Osteocyte (in vitro differentiated cells): ENCODE measurements at places on chromosomes 1 and 21. TPM values are rescaled to one million over a fixed set of nuclear protein-coding genes. Genes with fewer than 3 reads are reported as not detected.

Gene PLA2G2C
- not detected in 2 replicates for total RNA-seq

Gene DPT
- total RNA-seq, result 1.1 and 1.4 TPM in 2 replicates

Gene IL19
- not detected in 2 replicates for total RNA-seq

Gene EYA3
- total RNA-seq, result 17.5 and 18.4 TPM in 2 replicates

Gene BLACAT1
- not detected in 2 replicates for total RNA-seq

Gene LCK
- not detected in 2 replicates for total RNA-seq

Gene KRTAP26-1
- not detected in 2 replicates for total RNA-seq

Gene MACF1
- total RNA-seq, result 431 and 452 TPM in 2 replicates

Gene LEFTY1
- total RNA-seq, result 0.24 and 0.40 TPM in 2 replicates

Gene SMCP
- not detected in 2 replicates for total RNA-seq

Gene PLPPR5
- total RNA-seq, result not detected in 2 replicates

DNA sequence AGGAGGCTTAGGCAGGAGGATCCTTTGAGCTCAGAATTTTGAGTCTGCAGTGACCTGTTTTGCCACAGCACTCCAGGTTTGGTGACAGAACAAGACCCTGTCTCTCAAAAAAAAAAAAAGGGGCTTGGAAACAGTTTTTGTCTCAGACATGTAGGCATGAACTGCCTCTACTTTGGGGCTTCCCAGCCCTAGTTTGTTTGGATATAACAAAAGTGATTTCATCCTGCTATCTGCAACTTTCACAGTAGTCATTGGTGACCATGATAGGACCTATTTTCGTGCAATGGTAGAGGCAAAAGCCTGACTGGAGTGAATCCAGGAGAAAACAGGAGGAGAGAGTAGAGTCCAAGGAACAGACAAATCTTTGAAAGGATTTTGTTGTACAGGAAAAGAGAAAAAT is 20.3 kb upstream of the EVI5 start:
- no peak overlapping the region for H3K4me3 ChIP-seq
- H3K27ac ChIP-seq, result no peak overlapping the region
- peaks cover 5% of the 10 kb centered on the region for H3K4me1 ChIP-seq
- no peaks in the 10 kb centered on the region for H3K36me3 ChIP-seq
- no peak for DNase-seq
- no peaks in the 10 kb centered on the region for H3K27me3 ChIP-seq

- no peaks in the 10 kb centered on the region for H3K36me3 ChIP-seq
- H3K27ac ChIP-seq, result no peak overlapping the region
- H3K27me3 ChIP-seq, result peaks cover 18% of the 10 kb centered on the region
- no peak overlapping the region for H3K4me3 ChIP-seq
- no peaks in the 10 kb centered on the region for H3K4me1 ChIP-seq
Measured at GRCh38 chr1:182718311-182718710, 33.9 kb upstream of the RGS8 start.

- no peak overlapping the region for H3K27ac ChIP-seq
- DNase-seq, result no peak
- peaks cover 16% of the 10 kb centered on the region for H3K27me3 ChIP-seq
- no peak overlapping the region for H3K4me3 ChIP-seq
Measured at GRCh38 chr21:38120984-38121855, 135.6 kb upstream of the KCNJ15 start.

- H3K27me3 ChIP-seq, result no peaks in the 10 kb centered on the region
- DNase-seq, result no peak
- H3K4me3 ChIP-seq, result peak overlapping the region; percentile 14
- peaks cover 2% of the 10 kb centered on the region for H3K36me3 ChIP-seq
- peak overlapping the region; percentile 62 for H3K27ac ChIP-seq
Measured at GRCh38 chr21:45430521-45431501, 25.8 kb downstream of the COL18A1 start.

DNA sequence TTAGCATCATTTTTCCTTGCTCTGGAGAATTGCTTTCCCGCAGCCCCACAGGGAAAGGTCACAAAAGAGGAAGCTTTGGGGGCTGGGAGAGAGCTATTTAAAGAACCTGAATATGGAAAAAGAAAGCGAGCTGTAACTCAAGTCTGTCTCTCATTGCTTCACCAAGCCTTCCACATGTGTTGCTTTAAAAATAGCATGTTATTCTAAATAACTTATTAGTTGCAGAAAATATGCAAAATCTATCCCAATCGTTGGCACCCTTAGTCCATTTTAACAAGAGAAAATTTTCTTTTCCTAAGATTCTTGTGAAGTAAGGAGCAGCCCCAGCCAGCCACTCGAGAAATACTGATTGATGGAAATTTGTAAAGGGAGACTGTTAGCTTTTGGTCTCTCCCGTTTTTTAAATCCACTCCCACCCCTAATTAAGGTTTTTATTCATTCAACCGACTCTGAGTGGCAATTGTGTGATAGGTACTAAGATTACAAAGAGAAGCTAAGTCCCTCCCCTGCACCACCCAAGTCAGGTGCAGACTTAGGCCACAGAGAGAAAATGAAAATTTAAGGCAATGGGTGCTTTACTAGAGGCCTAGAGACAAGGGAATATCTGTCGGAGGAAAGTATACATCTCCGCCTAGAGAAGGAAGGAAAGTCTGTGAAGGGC is 802 bp downstream of the CYP4X1 start:
- H3K36me3 ChIP-seq, result no peaks in the 10 kb centered on the region
- no peak overlapping the region for H3K27ac ChIP-seq
- peak overlapping the region; percentile 51 for H3K4me3 ChIP-seq

GRCh38 chr1:229105822-229106525 is 164.9 kb upstream of the RAB4A start:
- H3K27me3 ChIP-seq, result peaks cover 59% of the 10 kb centered on the region
- DNase-seq, result no peak
- no peak overlapping the region for H3K27ac ChIP-seq
- peaks cover 6% of the 10 kb centered on the region for H3K4me1 ChIP-seq

DNA sequence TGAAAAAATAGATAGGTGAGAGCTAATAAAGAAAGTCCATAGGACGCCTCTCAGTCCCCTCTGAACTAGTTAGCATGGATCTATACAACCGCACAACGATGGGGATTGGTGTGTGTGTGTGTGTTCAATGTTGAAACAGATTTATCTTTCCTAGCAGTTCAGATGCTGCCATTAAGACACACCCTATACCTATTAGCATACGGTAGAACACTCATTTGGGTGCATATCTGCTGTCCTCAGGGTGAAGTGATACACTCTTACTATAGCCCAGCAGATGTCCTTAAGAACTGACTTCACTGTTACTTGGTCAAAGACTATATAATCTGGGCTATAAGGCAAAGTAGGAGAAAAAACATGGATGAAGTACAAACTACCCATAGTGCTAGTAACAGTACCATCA is 4.6 kb downstream of the SEC16B start:
- H3K27ac ChIP-seq, result no peak overlapping the region
- H3K36me3 ChIP-seq, result no peaks in the 10 kb centered on the region
- H3K4me3 ChIP-seq, result no peak overlapping the region
- H3K27me3 ChIP-seq, result no peaks in the 10 kb centered on the region

DNA sequence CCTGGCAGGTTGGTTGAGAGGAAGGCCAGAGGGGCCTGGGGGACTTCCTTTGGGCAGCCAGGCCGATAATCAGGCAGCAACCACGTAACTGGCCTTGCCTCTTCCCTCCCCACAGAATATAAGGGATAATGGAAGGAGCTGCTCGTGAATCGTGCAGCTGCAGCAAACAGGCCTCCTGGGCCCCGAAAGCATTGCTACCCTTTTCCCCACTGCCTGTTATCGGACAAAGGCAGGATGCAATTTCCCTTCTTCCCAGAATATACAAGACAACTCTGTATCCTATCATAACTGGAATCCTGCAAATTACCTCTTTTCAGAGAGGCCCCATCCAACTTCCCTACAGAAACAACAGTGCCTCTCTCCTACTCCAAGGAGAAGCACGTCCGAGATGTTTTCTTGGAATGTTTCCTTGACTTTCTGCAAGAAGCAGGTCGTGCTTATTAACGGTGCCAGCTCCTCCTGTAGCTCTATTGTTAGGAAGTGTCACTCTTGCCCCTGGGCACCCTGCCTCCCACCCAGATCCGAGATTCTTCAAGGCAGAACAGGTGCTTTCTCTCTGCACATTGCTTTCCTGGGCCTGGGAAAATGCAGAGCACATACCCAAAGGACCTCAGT is 106.0 kb upstream of the TIAM1 start:
- no peak overlapping the region for H3K4me3 ChIP-seq
- no peak overlapping the region for H3K27ac ChIP-seq
- DNase-seq, result no peak
- no peaks in the 10 kb centered on the region for H3K27me3 ChIP-seq

GRCh38 chr1:114549137-114549536 is 32.3 kb downstream of the BCAS2 start:
- no peaks in the 10 kb centered on the region for H3K4me1 ChIP-seq
- H3K27ac ChIP-seq, result no peak overlapping the region
- no peak overlapping the region for H3K4me3 ChIP-seq
- H3K36me3 ChIP-seq, result no peaks in the 10 kb centered on the region
- no peak for DNase-seq

DNA sequence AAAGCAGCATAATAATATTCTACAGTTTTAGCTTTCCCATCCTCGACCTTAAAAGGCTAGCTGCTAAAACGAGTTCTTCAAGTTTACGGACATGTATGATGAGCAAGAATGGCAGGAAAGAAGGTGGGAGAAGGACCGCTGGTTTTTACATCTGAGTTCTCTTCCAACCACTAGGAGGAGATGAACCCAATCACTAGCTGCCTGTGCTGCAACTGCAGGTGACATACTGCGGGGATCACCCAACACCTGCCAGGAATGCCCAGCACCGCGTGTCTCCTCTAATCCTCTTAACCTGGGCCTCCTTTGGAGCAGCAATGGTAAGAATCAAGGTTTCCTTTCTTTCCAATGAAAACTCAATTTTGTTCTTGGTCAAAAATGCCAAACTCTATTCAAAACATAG is 23.5 kb downstream of the TOR3A start:
- no peak overlapping the region for H3K4me3 ChIP-seq
- no peak overlapping the region for H3K27ac ChIP-seq
- H3K4me1 ChIP-seq, result no peaks in the 10 kb centered on the region
- H3K36me3 ChIP-seq, result peaks cover 29% of the 10 kb centered on the region
- no peaks in the 10 kb centered on the region for H3K27me3 ChIP-seq

- H3K27ac ChIP-seq, result no peak overlapping the region
- no peak overlapping the region for H3K4me3 ChIP-seq
Measured at GRCh38 chr21:17736072-17736471, 83.1 kb downstream of the C21orf91 start.

DNA sequence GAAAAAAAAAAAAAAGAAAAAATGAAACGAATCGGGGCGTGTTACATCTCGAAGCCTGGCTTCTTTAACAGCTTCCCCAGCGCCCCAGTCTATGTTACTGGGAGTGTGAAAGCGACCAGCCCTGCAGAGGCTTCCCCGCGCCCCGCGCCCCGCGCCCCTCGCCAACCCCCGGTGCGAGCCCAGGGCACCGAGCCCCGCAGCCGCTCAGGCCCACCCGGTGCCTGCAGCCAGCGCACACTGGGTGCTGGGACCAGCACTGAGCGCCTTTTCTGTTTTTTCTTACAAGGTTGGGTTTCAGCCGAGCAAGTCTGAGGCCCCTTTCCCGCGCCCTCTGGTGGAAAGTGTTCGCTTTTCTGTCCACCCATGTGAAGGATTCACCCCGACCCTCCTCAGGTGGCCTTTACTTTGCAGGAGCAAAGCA is 42.1 kb upstream of the ZNF496 start:
- H3K4me1 ChIP-seq, result peaks cover 7% of the 10 kb centered on the region
- H3K4me3 ChIP-seq, result no peak overlapping the region
- peaks cover 27% of the 10 kb centered on the region for H3K27me3 ChIP-seq
- no peak for DNase-seq
- H3K36me3 ChIP-seq, result no peaks in the 10 kb centered on the region
- H3K27ac ChIP-seq, result no peak overlapping the region

GRCh38 chr1:114081437-114082303 is 72.0 kb downstream of the SYT6 start:
- no peak for DNase-seq
- H3K4me1 ChIP-seq, result no peaks in the 10 kb centered on the region
- H3K4me3 ChIP-seq, result no peak overlapping the region
- no peak overlapping the region for H3K27ac ChIP-seq
- peaks cover 33% of the 10 kb centered on the region for H3K27me3 ChIP-seq
- H3K36me3 ChIP-seq, result no peaks in the 10 kb centered on the region

DNA sequence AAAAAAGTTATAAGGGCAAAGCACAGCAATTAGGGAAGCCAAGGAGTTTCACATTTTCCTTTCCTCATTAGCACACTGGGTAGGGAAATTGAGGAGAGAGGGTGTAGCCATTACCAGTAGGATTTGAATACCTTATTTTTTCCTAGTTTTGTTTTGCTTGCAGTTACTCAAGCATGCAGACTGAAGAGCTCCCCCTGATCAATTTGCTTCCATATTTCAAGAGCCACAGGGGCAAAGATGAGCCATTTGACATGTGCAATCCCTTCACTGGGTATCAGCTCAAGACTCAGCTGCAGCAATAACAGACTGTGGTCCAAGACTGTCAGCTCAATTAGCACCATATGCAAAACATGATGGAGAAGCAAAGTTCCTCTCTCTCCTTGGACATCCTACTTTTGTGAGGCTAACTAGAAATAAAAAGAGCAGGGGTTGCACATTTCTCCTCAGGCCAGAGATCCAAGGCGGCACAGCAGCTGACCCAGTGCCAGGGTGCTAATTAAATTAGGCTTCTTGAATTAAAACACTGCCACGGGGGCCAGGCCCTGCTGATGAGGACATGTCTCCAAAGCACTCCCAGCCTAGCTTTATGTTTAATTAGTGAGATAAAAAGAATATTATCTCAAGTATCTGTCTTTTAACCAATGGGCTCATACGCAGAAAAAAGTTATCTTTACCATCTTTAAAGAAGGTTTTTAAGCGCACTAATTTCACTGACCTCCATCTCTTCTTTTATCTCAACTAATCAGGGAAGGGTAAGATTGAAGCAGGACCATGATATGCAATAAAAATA is 36.7 kb upstream of the LRRC53 start:
- H3K27ac ChIP-seq, result no peak overlapping the region
- H3K36me3 ChIP-seq, result no peaks in the 10 kb centered on the region
- no peak overlapping the region for H3K4me3 ChIP-seq
- no peaks in the 10 kb centered on the region for H3K27me3 ChIP-seq
- DNase-seq, result no peak

GRCh38 chr1:213385201-213385600 is 334.2 kb downstream of the RPS6KC1 start:
- no peak for DNase-seq
- no peaks in the 10 kb centered on the region for H3K27me3 ChIP-seq
- H3K4me1 ChIP-seq, result no peaks in the 10 kb centered on the region
- no peak overlapping the region for H3K27ac ChIP-seq
- no peak overlapping the region for H3K4me3 ChIP-seq

- DNase-seq, result no peak
- H3K27ac ChIP-seq, result peak overlapping the region; percentile 57
- peak overlapping the region; percentile 53 for H3K4me3 ChIP-seq
- peaks cover 7% of the 10 kb centered on the region for H3K36me3 ChIP-seq
Measured at GRCh38 chr1:33255347-33256220, 708 bp upstream of the ZNF362 start.

DNA sequence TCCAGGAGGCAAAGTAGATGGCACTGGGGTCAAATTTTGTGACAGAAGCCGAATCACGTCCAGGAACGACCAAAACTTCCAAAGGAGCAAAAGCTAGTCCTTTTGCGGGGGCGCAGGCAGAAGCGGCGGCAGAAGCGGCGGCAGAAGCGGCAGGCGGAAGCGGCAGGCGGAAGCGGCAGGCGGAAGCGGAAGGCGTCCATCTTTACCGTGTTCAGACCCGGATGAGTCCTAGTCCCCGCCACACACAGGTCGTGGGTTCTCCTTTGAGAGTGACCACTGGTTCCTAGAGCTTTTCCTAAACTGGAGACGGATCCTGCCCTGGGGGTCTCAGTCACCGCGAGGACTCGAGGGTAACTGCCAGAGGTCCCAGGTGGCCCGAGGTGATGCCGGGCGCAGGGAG is 53.6 kb downstream of the POFUT2 start:
- H3K4me3 ChIP-seq, result no peak overlapping the region
- no peaks in the 10 kb centered on the region for H3K4me1 ChIP-seq
- no peak overlapping the region for H3K27ac ChIP-seq
- H3K27me3 ChIP-seq, result no peaks in the 10 kb centered on the region
